ENCODE measurements at places on chromosomes 11 and 22.

GRCh38 chr11:110128161-110128560, 35.0 kb downstream of the ZC3H12C start:
- no peak for DNase-seq

GRCh38 chr22:48440673-48441552, 1386.8 kb downstream of the BRD1 start:
- no peak for DNase-seq

- DNase-seq: no peak
These were observed 2423.5 kb upstream of the RAG2 start for GRCh38 chr11:39021539-39021938.

DNA sequence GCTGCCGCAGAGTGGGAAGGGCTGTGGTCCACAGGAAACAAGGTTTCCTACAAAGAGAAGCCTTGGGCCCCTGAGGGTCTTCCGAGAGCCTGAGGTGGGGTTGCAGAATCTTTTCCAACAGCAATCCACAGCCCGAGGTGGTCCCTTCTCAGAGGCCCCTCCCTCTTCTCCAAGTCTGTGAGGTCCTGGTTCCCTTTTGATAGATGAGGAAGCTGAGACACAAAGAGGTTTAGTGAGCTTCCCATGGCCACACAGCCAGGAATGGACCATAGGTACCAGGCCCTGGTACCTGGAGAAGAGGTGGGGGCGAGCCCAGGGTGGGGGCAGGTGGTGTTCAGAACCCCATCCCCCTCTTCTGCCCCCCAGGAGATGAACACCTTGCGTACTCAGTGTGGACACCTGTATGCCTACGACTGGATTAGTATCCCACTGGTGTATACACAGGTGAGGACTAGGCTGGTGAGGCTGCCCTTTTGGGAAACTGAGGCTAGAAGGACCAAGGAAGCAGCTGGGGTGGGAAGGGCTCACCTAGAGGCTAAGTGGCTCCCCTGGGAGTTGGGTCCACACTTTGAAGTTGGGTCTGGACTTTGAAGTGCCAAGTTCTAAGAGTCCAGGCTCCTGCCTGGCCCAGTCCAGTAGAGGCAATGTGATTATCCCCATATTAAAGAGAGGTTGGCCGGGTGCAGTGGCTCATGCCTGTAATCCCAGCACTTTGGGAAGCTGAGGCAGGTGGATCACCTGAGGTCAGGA, 7.0 kb downstream of the BEST1 start:
- peak; percentile 4 for DNase-seq

- no peak for DNase-seq
These were observed 14.0 kb upstream of the WDR74 start for GRCh38 chr11:62853279-62853965.

DNA sequence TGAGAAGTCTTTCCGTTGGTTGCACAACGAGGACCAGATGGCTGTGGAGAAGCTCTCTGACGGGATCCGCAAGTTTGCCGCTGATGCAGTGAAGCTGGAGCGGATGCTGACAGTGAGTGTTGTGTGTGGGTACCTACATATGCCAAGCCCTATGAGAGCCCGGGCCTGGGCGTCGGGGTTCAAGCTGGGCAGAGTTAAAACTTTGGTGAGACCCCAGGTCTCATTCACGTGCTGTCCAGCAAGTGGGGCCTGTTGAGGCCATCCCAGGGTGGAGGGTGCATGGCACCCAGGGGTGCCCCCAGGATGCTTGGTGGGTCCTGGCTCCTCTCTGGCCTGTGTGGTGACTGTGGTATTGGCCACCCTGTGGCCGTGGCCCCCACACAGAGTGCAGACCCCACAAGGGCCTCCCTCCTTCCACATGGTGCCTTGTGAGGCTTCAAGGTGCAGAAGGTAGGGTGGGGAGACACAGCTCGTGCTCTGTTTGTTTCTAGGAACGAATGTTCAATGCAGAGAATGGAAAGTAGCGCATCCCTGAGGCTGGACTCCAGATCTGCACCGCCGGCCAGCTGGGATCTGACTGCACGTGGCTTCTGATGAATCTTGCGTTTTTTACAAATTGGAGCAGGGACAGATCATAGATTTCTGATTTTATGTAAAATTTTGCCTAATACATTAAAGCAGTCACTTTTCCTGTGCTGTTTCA, 12.8 kb downstream of the GATD1 start:
- no peak for DNase-seq

GRCh38 chr22:38745676-38746460, 9.9 kb downstream of the SUN2 start:
- peak; percentile 65 for DNase-seq

- DNase-seq: peak; percentile 72
These were observed 767 bp downstream of the SLC43A1 start for GRCh38 chr11:57514538-57515331.

DNA sequence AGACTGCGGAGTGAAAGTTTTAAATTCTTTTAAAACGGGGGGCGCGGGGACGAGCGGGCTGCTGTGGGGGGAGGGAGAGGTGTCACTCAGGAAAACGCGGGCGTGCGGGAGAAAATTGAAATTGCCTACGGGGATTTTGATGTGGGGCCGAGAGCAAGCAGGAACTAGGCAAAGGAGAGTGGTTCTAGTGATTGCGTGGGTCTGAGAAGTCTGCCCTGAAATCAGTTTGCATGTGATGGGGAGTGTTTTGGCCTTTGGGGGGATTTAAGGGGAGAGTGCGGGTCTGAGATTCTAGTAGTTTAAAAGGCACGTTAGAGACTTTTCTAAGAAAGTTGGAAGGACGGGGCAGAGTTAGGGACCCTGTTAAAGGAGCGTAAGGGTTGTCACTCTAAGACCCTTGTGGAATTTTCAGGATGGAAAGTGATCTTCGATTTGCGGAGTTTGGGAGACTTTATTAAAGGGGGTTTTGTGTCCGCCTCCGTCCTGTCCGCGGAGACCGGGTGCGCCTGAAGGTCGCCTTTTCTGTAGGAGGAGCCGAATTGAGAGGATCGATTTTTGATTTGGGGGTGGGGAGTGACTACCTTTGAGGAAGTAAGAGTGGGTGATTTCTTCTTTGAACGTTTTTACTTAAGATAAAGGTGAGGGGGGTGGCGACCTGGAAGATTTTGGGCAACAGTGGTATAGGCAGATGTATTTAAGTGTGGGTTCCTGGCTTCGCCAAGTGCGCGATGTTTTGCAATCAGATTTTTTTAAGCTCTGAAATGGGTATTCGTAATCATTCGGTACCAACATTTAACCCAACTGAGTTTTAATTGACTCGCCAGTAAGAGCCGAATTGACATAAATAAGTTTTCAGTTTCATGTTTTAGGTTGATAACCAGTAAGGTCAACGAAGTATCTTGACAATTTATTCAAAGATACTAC, 1.1 kb downstream of the EED start:
- peak; percentile 32 for DNase-seq

GRCh38 chr11:115895594-115895993, 391.4 kb upstream of the CADM1 start:
- no peak for DNase-seq

- DNase-seq: peak; percentile 72
These were observed 23.2 kb upstream of the SESN3 start for GRCh38 chr11:95254131-95254704.

DNA sequence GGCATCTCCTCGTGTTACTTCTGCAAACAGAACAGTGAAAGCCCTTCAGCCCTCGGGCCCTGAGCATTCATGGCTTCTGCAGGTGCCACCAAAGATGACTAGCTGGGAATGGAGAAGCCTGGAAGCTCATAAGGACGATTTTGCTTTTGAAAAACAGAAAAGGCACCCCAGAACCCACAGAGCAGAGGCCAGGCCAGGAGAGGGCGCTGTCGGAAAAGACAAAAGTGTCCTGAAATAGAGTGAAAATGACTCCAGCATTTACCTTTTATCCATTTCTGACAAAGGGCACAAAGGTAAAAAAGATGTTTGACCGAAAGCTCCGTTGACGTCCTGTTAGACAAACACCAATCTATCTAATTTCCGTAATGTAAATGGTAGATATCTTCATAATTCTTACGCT, 37.6 kb downstream of the ZNF195 start:
- no peak for DNase-seq

DNA sequence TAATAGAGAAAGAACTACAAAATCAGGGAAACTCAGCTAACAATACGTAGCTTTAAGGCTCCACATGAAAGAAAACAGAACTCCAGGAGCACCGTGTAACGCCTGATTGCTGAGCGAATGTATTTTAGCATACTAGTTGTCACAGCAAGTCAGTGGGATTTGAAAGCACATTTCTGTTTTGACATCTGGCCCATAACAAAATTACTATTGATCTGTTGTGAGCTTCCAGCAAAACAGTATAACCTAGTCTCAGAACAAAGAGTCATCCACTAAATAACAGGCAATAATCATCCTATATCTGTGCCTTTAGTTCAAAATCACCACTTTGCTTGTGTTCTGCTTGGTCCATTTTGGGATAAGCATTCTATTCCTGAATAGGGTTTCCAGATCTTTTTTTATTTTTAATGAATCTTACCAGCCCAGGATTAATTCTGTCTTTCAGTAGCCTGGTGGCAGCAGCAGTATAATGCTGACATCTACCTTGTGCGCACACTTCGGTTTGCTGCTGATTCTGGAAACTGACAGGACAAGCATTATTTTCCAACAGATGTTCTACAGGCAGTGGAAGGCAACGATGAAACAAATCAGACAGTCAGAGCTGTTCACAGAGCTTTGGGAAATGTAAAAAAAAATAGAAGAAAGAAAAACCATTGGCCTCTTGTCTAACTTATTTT, 66.2 kb downstream of the CADM1 start:
- no peak for DNase-seq

DNA sequence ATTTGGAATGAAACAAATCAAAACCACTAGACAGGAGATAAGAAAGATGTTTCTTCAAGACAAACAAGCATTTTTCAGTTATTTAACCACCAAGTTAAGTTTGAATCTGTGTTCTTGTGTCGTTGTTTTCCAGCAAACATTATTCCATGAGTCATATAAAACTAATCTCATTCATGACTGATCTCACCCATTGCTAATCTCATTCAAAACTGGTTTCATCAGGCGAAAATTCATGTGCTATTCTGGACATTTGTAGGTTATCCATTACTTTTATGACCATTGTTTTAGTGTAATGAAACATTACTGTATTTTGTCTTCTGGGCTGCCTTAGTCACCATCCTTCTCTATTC, 221.8 kb downstream of the DDX10 start:
- DNase-seq: no peak

- no peak for DNase-seq
These were observed 99.3 kb downstream of the CWC15 start for GRCh38 chr11:94873916-94874540.

DNA sequence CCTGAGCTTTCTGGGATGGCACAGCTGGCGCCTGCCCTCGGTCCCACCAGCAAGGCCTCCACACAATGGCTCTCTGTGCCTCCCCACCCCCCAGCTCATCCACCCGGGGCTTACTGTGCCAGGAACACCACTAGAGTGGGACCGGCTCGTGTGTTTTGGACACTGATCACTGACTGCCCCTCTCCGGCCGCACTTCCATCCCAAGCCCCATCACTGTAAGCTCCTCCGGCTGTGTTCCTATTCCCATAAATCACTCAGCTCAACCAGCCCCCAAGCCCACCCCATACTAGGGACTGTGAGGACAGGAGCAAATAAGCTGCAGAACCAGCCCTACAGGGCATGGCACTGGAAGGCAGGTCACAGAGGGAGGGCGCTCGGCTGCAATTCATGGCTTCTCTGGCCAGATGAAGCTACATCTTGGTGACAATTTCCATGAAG, 7.3 kb downstream of the APBB1 start:
- DNase-seq: no peak

GRCh38 chr11:11313426-11313825, 39.6 kb downstream of the CSNK2A3 start:
- DNase-seq: no peak
